Activated CD4-positive, CD25-positive, alpha-beta regulatory T cell (primary cell): ENCODE measurements at places on chromosomes 12 and 14.

DNA sequence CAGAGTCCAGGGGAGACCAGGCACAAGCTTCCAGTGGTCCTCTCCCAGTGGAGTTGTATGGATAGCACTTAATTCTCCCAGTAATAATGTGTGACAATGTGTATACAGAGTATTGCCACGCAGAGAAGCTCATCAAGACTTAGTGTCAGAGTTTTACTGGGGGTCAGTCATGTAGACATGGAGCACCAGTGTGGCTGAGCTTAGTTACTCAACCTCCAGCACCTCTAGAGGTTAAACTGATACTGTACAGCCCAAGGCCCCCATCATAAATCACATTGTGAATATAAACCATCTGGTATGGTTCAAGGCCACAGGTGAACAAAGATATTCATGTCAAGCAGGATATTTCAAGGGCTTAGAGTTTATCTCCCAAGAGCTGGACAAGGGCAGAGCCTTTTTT is 378.1 kb upstream of the TMPO start:
- DNase-seq, result no peak

DNA sequence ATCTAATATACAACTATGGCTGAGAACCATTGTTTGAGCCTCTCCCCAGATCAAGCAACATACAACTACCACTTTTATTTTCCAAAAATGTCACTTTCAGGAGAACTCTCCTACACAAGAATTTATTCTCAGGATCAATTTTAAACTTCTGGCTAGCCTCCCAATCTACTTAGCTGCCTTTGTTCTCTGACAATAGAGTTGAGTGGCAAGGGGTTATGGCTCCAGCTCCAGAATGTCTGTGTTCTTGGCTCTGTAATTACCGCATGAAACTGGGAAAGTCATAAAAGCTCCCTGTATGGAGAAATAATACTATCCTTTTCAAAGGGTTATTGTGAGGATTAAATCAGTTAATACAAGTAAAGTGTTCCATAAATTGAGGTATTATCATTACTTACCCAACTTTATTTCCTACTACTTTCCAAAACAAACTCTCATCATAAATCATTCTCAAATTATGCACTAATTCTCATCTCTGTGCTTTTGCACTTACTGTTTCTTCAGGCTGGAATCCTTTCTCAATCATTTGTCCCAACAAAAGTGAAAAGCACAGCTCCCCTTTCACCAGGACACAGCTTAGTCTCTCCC is 121.9 kb downstream of the GARIN6 start:
- DNase-seq, result no peak

DNA sequence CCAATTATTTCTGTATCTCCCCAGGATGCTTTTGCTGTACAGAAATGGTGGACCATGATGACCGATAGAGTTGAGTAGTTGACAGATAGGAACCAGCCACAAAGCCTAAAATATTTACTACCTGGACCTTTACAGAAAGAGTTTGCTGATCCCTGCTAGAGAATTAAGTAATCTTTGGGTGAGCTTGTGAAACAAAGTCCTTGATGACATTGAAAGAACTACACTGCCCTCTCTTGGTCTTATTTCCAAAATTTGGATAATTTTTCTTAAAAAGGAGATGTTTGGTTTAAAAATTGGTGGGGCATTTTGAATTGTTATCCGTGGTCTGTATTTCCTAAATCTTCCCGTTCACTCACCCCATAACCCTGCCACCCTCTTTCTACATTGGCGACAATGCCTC is 13.7 kb upstream of the TCTN1 start:
- no peak for DNase-seq

DNA sequence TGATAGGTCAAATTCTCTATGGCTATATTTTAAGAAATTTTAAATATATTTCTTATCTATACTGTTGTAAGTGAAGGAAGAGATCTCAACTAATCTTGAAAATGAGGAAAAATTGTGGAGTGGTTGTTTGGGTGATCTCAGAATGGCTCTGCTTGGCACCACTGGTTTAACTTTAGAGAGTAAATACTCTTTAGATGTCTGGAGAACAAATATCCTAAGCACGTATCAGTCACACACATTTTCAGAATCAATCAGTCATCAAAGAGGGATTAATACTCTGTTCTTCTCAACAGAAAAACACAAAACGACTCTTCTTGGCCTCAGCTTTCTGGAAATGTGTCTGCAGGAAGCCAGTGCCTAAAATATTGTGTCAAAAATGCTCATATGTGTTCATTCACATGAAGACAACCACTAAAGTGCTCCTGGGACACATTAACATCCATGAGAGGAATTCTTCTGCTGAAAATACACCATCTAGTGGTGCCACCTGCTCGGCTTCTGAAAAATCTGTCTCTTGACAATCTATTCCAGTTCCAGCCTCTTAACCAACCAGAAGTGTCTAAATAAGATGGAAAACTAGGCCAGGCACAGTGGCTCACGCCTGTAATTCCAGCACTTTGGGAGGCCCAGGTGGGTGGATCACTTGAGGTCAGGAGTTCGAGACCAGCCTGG is 81.1 kb upstream of the CCDC198 start:
- no peak for DNase-seq

- DNase-seq, result no peak
Measured at GRCh38 chr12:12806784-12807516, 6.2 kb upstream of the DDX47 start.

DNA sequence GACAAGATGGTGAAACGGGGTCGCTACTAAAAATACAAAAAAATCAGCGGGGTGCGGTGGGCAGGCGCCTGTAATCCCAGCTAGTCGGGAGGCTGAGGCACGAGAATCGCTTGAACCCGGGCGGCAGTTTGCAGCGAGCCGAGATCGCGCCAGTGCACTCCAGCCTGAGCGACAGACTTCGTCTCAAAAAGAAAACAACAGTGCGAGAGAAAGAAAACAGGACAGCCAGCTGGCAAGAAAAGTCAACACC is 633 bp upstream of the RNU4-2 start:
- no peak for DNase-seq

GRCh38 chr14:92688434-92689375 is 59.7 kb downstream of the LGMN start:
- no peak for DNase-seq

- no peak for DNase-seq
Measured at GRCh38 chr14:29392287-29392686, 535.4 kb downstream of the PRKD1 start.

DNA sequence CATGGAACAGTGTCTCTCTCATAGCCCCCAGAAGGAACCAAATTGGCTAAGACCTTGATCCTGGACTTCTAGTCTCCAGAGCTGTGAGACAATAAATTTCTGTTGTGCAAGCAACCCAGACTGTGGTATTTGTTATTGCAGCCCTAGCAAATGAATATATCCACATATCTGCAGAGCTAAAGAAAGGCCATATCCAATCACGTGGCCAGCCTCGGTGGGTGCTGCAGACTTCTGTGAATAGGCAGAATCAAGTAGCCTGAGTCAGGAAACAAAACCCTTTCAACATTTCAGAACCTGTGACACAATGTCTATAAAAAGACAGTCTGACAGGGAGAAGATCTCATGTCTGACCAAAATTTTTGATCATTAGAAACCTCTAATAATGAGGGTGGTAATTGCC is 71.0 kb upstream of the CPM start:
- no peak for DNase-seq

- DNase-seq, result peak; percentile 38
Measured at GRCh38 chr12:122265886-122266229, 436 bp downstream of the VPS33A start.

- DNase-seq, result peak; percentile 4
Measured at GRCh38 chr12:69879007-69879960, 54.3 kb downstream of the MYRFL start.

DNA sequence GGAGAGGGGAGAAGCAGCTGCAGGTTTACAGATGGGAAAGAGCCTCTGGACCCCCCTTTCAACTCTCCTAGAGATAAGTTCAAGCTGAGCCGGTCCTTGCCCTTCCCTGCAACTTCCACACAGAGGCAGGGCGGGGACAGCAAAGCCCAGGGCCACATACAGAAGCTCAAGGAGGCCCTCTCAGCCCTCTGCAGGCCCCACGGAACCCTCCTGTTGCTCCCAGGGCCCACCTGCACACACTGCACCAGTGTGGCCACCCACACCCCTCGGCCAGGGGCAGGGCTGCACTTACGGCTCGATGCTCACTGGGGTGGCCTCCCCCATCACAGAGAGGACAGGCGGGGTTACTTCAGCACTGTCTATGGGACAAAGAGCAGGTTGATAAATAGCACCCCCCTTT is 13.0 kb upstream of the PNMA1 start:
- DNase-seq, result no peak

DNA sequence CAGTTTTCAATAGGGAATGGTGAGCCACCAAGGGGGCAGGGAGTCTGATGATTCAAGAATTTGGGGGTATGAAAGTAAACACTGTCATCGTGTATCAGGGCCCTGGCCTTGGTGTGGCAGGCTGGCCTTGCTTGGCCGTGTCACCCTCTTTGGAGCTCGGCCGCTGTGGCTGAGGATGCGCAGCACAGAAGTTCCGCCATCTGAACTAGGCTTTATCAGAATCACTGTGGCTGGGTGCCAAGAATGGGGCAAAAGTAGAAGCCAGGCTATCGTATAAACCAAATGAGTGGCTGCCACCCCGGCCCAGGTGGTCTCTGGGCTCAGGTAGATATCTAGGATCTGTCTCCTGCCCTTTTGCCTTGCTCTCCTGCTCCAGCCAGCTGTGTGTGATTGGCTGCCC is 137.4 kb downstream of the PAPOLA start:
- no peak for DNase-seq

DNA sequence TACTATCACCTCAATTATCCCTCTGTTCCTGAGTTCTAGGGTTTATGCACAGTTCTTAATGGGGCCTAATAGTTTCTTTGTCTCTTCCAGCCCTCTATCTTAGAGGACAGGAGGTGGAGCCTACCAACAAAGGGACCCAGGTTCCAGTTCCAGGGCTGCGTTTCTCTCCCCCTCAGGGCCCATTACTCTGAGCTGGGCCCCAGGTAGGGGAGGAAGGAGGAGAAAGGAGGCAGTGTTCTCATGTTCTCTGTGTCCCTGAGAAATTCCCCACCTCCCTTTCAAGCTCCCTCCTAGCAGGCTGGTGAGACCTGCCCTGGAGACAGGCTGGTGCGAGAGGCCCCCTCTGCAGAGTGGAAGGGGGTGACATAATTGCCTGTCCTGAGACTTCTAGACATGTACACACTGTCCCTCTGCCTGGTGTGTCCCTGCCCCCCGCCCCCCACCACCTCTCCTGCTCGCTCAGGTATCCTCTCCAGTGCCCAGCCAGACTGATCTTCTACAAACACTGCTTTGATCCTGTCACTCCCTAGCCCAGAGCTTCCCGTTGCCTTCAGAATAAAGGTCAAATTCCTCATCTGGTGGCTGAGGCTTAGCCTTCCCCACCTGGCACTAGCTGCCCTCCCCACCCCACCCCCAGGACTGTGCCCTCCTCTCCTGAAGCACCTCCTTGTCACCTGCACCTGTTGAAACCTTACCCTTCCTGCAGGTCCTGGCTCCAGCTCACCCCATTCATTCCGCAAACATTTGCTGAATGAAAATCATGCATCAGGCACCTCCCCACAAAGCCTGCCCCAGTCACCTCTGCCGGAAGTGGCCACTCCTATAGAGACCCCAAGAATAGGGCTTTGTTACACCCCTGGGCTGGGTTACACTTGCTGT is 21.1 kb upstream of the KRT8 start:
- DNase-seq, result no peak

GRCh38 chr14:23631702-23632460 is 4.3 kb upstream of the DHRS2 start:
- peak; percentile 62 for DNase-seq

- no peak for DNase-seq
Measured at GRCh38 chr12:21001778-21002177, 129.2 kb upstream of the SLCO1B1 start.

DNA sequence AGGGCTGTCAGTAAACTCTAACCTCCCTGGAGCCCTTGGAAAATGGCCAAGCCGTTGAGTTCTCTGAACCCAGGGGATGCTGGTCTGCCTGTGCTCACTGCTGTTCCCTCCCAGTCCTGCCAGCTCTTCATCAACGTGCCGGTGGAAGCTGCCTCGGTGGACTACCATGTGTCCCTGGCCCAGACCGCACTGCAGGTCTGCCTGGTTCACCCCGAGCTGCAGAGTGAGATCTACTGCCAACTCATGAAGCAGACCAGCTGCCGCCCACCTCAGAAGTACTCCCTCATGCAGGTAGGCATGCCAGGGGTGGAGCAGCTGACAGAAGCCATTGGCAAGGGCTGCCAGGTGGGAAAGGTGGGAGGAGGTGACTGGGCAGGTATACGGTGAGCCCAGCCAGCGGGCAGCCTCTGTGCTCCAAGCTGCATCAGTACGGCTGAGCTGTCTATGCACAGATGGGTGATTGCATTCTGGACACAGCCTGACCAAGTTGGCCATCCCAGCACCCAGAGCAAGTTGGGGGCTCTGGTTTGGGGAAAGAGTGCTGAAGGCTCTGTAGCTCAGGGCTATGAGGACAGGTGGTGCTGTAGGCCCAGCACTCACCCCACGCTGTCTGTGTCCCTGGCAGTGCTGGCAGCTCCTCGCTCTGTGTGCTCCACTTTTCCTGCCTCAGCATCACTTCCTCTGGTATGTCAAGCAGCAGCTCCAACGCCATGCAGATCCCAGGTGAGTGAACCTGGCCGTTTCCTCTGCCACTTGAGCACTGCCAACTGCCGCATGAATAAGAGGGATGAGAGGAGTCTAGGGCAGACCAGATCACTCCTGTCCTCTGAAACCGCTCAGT is 21.9 kb downstream of the PIGH start:
- no peak for DNase-seq

DNA sequence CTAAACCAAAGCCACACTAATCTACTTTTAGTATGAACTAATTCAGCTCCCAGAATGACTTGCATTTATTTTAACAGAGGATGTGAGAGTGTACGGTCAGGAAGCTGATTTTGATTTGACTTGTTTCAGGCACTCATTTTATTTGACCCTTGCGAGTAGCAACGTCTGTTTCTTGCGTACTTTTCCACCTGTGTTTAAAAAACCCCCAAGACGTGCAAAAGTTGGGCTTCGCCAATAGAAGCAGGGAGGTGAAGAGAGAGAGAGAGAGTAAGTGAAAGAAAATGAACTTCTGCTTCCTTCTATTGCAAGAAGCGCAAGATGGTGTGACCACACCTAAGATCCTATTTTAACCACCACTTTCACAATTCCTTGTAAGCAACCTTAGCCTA is 6.7 kb upstream of the SLC15A4 start:
- no peak for DNase-seq

GRCh38 chr14:75736845-75737485 is 75.9 kb downstream of the TTLL5 start:
- DNase-seq, result no peak

DNA sequence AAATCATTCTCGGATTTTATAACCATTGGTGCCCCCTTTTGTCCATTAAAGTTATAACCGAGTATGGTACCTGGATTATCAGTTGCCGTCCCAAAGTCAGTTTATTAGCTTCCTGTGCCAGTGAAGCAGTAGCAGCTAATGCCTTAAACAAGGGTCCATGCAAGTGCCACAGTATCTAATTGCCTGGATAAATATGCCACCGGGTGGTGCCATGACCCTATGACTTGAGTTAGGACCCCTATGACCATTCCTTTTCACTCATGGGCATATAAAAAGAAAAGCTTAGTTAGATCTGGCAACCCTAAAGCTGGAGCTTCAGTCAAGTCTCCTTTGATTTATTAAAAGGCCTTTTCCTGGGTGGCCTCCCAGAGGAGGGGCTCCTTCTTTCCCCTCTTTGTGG is 1314.6 kb downstream of the TMEM121 start:
- DNase-seq, result no peak

GRCh38 chr14:100755649-100756048 is 29.0 kb downstream of the DLK1 start:
- no peak for DNase-seq
